ENCODE measurements at places on chromosomes 16 and 17. TPM values are rescaled to one million over a fixed set of nuclear protein-coding genes. Genes with fewer than 3 reads are reported as not detected.

MYL11 gene
- total RNA-seq: not detected

KRTAP3-1 gene
- total RNA-seq: not detected

GRCh38 chr17:16974569-16975276, 2.8 kb upstream of the TNFRSF13B start:
- H3K4me3 ChIP-seq: no peak overlapping the region
- no peaks in the 10 kb centered on the region for H3K36me3 ChIP-seq
- H3K27ac ChIP-seq: no peak overlapping the region
- DNase-seq: no peak
- no peaks in the 10 kb centered on the region for H3K4me1 ChIP-seq

CACNA1H gene
- 7.3 TPM for total RNA-seq

DNA sequence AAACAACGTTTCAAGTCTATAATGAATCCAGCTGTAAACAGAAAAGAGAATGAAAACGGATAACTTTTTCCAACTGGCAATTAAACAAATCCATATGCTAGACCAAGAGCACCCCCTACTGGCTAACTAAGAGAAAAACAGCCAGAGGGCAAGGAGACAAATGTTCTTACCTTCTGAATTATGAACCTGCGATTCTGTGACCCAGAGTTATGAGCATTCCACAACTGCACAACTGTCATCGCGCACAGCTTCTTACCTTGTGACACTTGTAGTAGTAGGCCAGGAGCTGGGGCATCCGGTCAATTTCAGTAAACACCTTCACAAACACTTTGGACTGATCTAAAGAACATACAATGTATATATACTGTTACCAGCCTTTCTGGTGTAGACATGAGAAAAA, 18.6 kb downstream of the COG7 start:
- peaks cover 18% of the 10 kb centered on the region for H3K4me1 ChIP-seq
- H3K27ac ChIP-seq: no peak overlapping the region
- no peaks in the 10 kb centered on the region for H3K36me3 ChIP-seq
- peak; percentile 25 for DNase-seq
- H3K27me3 ChIP-seq: no peaks in the 10 kb centered on the region

DNA sequence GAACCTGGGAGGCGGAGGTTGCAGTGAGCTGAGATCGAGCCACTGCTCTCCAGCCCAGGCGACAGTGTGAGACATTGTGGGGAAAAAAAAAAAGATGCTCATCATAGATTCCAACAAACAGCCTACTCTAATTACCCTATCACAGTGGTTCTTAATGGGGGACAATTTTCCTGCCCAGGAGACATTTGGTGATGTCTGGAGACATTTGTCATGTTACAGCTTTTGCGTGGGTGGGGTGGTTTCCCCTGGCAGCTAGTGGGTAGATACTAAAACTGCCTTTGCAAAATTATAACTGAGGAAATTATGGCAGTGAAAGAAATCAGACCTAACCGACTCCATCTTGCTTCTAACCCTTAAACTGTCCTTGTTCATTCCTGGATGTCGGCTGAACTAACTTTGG, 92.5 kb upstream of the RBL2 start:
- H3K27ac ChIP-seq: no peak overlapping the region
- no peaks in the 10 kb centered on the region for H3K36me3 ChIP-seq
- DNase-seq: no peak
- H3K4me3 ChIP-seq: no peak overlapping the region
- H3K4me1 ChIP-seq: no peaks in the 10 kb centered on the region

GRCh38 chr17:73291260-73291801, 20.5 kb downstream of the CDC42EP4 start:
- H3K4me3 ChIP-seq: no peak overlapping the region
- peak; percentile 77 for DNase-seq
- H3K27me3 ChIP-seq: no peaks in the 10 kb centered on the region
- no peaks in the 10 kb centered on the region for H3K36me3 ChIP-seq
- H3K27ac ChIP-seq: peak overlapping the region; percentile 91

DNA sequence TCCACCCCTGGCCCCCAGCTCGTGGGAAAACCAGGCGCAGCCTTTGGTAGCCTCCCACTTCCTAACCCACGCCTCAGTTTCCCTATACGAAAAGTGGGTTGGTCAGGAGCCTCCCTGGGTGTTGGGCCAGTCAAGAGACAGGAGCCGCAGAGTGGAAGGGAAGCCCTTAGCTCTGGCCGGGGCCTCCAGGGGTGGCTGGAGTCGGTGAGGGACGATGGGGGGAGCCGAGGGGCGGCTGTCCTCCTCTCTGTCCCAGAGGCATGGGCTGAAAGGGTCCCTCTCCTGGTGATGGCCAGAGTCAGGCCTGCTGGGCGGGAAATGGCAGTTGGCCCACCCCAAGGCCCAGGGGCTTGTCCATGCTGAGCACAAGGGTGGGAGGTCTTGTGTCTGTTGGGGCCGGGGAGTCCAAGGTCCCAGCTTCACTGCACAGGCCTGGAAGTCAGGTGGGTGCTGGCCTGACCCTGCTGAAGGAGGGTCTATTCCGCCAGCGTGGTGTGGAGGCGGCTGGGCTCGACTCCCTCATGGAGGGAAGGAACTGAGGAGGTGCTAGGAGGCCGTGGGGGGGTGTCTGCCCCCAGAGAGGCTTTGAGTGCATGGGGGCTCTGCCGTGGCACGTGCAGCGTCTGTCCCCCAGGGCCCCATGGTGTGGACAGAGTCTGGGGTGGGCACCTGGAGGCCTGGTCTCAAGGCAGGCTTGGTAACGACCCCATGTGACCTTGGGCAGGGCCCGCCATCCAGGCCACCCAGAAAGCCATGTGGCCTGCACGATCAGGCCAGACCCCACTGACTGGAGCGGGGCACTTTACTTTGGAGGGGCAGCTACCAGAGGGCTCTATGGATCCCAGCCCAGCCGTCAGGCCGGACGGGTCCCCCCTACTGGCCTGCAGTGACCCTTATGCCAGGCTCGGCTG, 1.1 kb downstream of the SLC16A3 start:
- no peaks in the 10 kb centered on the region for H3K27me3 ChIP-seq
- H3K4me1 ChIP-seq: peaks cover 25% of the 10 kb centered on the region
- no peak overlapping the region for H3K4me3 ChIP-seq

GPR139 gene
- total RNA-seq: not detected

GRCh38 chr17:77771145-77771544, 187.4 kb upstream of the TNRC6C start:
- no peaks in the 10 kb centered on the region for H3K27me3 ChIP-seq
- no peak overlapping the region for H3K27ac ChIP-seq
- H3K4me1 ChIP-seq: no peaks in the 10 kb centered on the region
- no peaks in the 10 kb centered on the region for H3K36me3 ChIP-seq

GRCh38 chr17:30565073-30565935, 88.1 kb downstream of the GOSR1 start:
- H3K4me1 ChIP-seq: no peaks in the 10 kb centered on the region
- no peak overlapping the region for H3K27ac ChIP-seq
- no peak overlapping the region for H3K4me3 ChIP-seq
- no peak for DNase-seq
- no peaks in the 10 kb centered on the region for H3K36me3 ChIP-seq

WNT3 gene
- 1.6 TPM for total RNA-seq

GRCh38 chr16:86951831-86952598, 365.2 kb downstream of the C16orf95 start:
- no peaks in the 10 kb centered on the region for H3K36me3 ChIP-seq
- H3K4me1 ChIP-seq: no peaks in the 10 kb centered on the region
- H3K4me3 ChIP-seq: no peak overlapping the region

DNA sequence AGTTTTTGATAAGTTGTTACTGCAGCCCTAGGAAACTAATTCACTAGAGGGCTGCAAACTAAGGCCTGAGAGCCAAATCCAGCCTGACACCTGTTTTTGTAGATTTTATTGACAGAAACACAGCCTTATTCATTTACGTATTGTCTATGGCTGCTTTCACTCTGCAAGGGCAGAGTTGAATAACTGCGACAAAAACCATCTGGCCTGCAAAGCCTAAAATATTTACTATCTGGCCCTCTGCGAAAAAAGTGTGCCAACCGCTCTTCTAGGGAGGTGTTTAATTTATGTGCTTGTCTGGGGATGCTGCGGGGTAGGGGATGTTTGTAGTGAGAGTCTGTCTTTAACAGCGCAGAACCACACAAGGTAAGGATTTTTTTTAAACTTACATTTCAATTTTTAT, 165.0 kb upstream of the RBFOX1 start:
- no peak for DNase-seq
- H3K4me1 ChIP-seq: no peaks in the 10 kb centered on the region
- H3K27ac ChIP-seq: no peak overlapping the region
- no peaks in the 10 kb centered on the region for H3K36me3 ChIP-seq

DNA sequence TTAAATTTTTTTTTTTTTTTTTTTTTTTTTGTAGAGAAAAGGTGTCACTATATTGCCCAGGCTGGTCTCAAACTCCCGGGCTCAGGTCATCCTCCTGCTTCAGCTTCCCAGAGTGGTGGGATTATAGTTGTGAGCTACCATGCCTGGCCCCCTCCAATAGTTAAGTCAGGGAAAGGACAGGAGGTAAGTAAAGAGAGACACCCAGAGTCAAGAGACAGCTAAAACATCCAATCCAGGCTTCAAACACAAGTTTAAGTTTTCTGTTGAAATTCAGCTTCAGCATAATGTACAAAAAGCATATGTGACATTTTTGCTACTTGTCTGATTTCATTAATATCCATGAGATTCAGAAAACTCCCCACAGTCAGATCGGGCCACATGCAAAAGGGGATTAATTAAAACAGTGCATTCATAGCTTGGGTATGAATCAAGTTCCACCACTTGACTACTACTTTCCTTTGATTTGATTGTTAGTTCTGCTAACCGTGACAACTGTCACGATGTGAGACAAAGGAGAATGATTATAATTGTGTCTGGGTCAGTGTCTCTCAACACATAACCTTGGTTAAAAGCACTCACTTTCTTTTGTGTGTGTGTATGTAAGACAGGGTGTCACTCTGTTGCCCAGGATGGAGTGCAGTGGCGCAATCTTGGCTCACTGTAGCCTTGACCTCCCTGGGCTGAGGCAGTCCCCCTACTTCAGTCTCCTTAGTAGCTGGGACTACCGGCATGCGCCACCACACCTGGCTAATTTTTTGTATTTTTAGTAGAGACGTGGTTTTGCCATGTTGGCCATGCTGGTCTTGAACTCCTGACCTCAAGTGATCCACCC, 184.9 kb downstream of the PARN start:
- H3K4me3 ChIP-seq: no peak overlapping the region
- DNase-seq: no peak

DNA sequence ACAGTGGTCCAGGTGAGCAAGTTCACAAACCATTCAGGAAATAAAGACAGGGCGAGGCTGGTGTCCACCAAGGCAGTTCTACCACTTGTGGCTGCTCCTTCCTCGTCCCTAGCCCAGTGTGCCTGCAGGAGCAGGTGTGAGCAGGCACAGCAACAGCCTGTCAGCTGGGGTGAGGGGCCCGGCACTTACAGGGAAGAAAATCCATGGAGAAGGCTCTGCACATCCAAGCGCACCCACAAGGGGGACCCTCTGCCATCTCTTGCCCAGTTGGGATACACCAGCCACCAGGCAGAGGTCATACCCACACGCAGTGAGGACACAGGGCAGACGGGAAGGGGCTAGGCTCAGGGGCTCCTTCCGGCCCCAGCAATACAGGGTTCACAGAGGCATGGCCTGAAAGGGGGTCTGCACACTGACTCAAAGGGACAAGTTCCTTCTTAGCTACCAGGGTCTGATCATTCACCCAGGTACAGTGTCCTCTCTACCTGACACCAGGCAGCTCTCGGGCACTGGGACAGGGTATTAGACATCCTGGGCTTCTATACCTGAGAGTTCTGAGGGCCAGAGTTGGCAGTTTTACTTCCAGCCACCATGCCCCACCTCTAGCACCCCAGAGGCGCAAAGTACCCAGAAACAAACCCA, 27.0 kb downstream of the CDIP1 start:
- H3K27ac ChIP-seq: peak overlapping the region; percentile 10
- H3K27me3 ChIP-seq: no peaks in the 10 kb centered on the region
- peaks cover 7% of the 10 kb centered on the region for H3K36me3 ChIP-seq
- DNase-seq: peak; percentile 74
- H3K4me1 ChIP-seq: peaks cover 31% of the 10 kb centered on the region

DNA sequence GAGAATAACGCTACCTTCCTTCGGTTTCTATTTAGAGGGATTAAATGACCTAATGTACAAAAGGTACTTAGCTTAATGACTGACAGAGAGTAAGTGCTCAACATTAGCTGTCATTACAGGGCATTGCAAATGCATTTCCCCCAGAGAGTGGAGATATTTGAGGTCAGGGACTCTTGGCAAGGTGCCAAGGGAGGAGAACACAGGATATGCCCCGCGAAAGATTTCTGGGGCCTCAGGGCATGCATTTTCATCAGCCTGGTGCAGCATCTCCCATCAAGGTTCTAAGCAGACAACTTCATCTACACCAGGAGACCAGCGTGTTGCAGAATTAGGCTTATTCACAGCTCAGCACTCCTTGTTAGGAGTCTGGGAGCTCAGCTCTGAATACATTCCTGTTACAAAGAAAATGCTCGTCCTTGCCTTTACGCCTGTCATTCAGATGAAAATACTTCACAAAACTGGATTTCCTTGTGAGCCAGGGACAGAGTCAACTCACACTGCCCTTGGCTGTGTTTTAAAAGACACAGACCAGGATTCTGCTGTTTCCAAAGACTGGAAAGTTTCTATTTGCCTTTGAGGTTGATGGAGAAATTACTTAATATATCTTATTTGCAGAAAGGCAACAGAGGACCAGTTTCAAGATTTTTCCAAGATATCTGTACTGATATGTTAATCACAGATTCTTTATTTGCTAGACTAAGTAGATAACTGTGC, 108.2 kb downstream of the VAT1L start:
- H3K36me3 ChIP-seq: no peaks in the 10 kb centered on the region
- no peaks in the 10 kb centered on the region for H3K27me3 ChIP-seq

GRCh38 chr16:19127674-19128131, 13.9 kb downstream of the ITPRIPL2 start:
- H3K4me3 ChIP-seq: no peak overlapping the region
- no peaks in the 10 kb centered on the region for H3K27me3 ChIP-seq
- no peaks in the 10 kb centered on the region for H3K36me3 ChIP-seq
- DNase-seq: no peak

HSD17B2 gene
- 24.1 TPM for total RNA-seq

DNA sequence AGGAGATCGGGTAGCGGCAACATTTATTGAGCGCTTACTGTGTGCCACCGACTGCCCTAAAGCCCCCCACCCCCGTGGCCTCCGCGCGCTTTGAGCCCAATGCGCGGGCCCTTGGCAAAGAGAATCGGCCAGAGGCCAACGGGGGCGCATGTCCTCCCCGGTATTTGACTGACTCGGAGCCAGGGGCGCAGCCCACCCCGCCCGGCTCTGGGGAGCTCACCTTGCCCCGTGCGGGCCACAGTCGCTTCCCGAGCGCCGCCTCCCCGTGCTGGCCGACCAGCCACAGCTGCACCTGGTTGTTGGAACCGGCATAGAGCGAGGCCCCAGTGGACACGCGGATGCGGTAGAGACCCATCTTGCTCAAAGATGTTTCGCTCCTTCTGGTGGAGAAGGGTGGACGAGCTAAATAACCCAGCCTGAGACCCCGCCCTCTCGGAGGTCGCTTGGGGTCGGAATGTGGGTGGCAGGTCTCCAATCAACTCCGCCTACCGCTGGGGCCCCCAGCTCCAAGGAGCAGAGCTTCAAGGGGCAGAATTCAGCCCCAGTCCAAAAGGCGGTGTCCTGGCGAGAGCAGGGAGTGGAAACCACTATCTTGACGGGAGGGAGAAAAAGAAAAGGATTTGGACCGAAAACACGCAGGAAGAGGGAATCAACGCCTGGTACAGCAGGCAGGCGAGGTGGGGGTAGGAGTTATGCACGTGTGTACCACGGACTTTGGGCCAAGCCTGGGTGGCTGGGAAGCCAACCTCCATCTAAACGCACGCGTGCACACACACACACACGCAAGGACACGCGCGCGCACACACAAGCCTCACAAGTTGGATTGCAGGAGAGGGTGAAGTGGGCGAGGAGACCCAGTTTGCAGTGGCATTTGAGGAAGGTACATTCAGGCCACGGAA, at the start of gene ALOX15:
ALOX15 (minus strand) TSS at position 382 of the 899 bp plus-strand sequence; CDS start at position 355, 27 bp downstream.
- no peak within 1 kb of the TSS for H3K27ac ChIP-seq
- no peaks in the 10 kb centered on the region for H3K36me3 ChIP-seq
- H3K27me3 ChIP-seq: peaks cover 15% of the 10 kb centered on the region
- no peak for DNase-seq
- H3K4me3 ChIP-seq: no peak within 1 kb of the TSS
- H3K4me1 ChIP-seq: peaks cover 4% of the 10 kb centered on the region
